ENCODE measurements at places on chromosomes 13 and 19. TPM values are rescaled to one million over a fixed set of nuclear protein-coding genes. Genes with fewer than 3 reads are reported as not detected.

CD33 gene
- total RNA-seq, result 5.3 TPM

TNNT1 gene
- 0.72 TPM for total RNA-seq

KANK3 gene
- 3.9 TPM for total RNA-seq

NR2F6 gene
- 20.0 TPM for total RNA-seq

UPK1A gene
- 6.7 TPM for total RNA-seq

KLF12 gene
- 11.8 TPM for total RNA-seq

CYP2A7 gene
- total RNA-seq, result 0.24 TPM

DACT3 gene
- 26.7 TPM for total RNA-seq

SELENOV gene
- not detected for total RNA-seq

PRSS57 gene
- total RNA-seq, result not detected

HRC gene
- total RNA-seq, result 0.72 TPM

MED16 gene
- 36.1 TPM for total RNA-seq

SPRED3 gene
- not detected for total RNA-seq

FCER2 gene
- total RNA-seq, result not detected

ZNF253 gene
- total RNA-seq, result 10.8 TPM

KLF1 gene
- 3.1 TPM for total RNA-seq

CEACAM7 gene
- total RNA-seq, result 3.6 TPM

RNF17 gene
- not detected for total RNA-seq

FFAR2 gene
- 0.72 TPM for total RNA-seq

LIN37 gene
- 8.4 TPM for total RNA-seq

All from umbilical cord (tissue), 2 donors.